ENCODE measurements at places on chromosomes 3 and 15. TPM values are rescaled to one million over a fixed set of nuclear protein-coding genes. Genes with fewer than 3 reads are reported as not detected.

The OR5H1 gene
- not detected for total RNA-seq

The MYNN gene
- 17.9 TPM for total RNA-seq

The WNT5A gene
- 14.3 TPM for total RNA-seq

The GHRL gene
- total RNA-seq, result not detected

The SEMA3G gene
- 91.2 TPM for total RNA-seq

The KBTBD13 gene
- not detected for total RNA-seq

The OR5K1 gene
- not detected for total RNA-seq

DNA sequence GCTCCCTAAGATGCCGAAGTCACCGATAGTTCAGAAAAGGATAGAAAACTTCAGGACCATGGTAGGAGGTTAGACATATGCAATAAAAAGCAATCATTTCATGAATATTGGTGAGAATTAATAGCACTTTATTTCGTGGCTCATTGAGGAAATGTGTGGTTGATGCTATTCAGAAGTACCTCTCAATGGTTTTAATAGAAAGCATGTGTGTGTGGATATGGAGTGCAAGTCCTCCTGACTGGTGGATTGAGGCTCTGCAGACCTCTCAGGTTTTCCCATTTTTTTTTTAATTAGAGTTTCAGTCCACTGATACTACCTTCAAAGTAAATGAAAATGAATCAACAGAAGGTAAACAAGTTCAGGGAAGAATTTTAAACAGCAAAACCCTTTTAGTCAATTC, 384.3 kb upstream of the RARB start:
- no peak for DNase-seq

- DNase-seq, result no peak
Measured at GRCh38 chr3:20905210-20905805, 719.3 kb upstream of the SGO1 start.

DNA sequence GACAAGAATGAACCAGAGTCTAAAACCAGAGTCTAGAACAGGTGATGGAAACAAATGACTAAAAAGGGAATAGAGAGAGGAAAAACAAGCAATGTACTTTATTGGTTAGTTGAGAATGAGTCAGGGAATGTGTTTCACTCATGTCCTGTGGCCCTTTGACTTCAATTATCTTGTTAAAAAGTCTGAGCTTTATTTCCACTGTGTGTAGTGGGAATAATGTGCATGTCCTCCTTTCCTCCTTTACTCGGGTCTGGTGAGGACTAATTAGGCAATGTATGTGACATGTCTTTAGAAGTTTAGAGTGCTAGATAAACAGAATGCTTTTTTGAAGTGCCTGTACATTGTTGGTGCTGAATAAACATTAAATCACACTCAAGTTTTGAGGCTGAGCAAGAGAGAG, 21.3 kb downstream of the LSAMP start:
- no peak for DNase-seq

- DNase-seq, result no peak
Measured at GRCh38 chr3:100103558-100104441, 10.5 kb downstream of the FILIP1L start.

DNA sequence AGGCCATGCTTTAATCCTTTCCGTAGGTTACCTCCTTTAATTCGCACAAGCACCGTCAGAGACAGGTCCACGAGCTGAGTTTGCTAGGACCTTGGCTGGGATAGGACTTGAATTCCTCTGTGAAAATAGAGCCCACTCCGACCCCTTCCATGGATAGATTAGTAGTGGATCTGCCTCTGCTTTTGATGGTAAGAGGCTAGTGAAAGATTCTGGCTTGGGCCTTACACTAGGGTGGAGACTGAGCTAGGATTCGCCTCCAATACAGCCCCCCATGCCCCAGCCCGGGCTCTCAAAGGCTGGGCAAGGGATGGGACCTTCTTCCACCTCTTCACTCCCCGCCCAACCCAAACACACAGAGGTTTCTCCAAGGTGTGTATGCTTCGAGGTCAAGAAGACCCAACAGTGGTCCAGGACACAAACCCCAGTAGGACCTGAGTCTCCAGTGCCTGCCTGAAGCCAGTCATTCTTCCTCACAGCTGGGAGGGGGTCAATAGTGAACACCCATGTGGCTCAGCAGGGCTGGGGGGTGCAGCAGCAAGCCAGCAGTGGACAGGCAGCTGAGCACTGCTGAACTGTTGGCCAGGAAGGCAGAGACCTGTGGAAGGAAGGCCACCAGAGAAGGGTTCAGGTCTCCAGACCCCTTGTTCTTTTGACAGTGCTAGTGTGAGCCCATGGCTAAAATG, 75.7 kb downstream of the SPSB4 start:
- DNase-seq, result no peak

DNA sequence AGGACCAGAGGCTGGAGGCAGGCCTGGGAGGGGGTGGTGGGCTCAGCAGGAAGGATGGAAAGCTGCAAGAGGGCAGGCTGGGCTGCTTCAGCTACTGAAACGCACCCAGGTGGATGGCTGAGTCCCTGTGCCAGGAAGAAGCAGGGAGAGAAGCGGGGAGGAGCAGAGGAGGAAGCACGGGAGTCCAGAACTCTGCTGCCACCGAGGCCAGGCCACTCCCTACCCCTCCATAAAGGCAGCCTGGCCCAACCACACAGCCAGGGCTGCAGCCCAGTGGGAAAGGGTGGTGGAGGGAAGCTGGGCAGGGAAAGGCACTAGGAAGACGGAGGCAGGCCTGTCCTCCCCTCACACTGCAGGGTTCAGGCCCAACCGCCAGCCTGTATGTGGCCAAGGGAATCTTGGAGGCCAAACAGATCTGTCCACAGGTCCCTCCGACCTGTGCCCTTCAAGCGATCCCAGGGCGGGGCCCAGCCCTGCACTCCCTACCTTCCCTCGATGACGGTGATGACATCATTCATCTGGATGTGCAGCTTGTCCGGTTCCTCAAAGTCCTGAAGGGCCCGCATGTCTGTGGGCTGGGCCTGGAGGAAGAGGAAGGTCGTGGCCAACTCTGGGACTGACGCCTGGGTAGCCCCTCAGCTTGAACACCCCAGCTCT, 30.5 kb downstream of the TNK2 start:
- no peak for DNase-seq

DNA sequence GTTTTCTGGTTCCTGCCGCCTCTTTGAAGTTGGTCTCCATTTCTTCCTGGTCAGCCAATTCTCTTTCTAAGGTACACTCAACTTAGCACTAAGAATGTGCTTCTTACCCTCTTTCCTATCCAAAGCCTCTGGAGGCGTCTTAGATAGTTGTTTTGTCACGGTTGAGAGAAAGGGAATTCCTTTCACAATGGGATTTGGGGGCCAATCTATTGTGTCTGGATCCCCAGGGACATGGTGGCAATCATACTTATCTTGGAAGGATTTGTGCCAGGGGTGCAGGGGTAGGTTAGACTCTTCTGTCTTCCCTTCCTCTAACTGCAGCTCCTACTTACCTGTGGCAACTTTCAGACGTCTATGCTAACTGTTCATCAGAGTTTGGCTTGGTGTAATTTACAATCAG, 287.1 kb downstream of the SOX2 start:
- DNase-seq, result no peak

- no peak for DNase-seq
Measured at GRCh38 chr3:39080026-39080425, 27.4 kb downstream of the GORASP1 start.

DNA sequence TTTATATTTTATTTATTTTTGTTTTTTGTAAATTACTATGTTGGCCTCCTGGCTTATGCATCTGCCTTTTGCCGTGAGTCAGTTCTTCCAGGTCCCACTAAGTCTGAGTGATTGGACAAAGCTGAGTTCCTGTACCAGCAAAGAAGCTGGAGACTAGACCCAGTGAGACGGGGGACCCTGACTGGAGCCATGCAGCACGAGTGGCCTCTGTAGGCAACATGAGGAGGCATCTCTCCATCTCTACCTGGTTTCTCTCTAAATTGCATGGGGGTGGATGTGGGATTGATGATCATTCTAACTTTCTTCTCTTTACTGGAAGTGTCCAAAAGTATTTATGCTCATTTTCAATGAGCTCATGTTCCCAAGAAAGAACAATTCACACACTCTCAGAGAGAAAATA, 155.3 kb upstream of the MRPL3 start:
- no peak for DNase-seq

DNA sequence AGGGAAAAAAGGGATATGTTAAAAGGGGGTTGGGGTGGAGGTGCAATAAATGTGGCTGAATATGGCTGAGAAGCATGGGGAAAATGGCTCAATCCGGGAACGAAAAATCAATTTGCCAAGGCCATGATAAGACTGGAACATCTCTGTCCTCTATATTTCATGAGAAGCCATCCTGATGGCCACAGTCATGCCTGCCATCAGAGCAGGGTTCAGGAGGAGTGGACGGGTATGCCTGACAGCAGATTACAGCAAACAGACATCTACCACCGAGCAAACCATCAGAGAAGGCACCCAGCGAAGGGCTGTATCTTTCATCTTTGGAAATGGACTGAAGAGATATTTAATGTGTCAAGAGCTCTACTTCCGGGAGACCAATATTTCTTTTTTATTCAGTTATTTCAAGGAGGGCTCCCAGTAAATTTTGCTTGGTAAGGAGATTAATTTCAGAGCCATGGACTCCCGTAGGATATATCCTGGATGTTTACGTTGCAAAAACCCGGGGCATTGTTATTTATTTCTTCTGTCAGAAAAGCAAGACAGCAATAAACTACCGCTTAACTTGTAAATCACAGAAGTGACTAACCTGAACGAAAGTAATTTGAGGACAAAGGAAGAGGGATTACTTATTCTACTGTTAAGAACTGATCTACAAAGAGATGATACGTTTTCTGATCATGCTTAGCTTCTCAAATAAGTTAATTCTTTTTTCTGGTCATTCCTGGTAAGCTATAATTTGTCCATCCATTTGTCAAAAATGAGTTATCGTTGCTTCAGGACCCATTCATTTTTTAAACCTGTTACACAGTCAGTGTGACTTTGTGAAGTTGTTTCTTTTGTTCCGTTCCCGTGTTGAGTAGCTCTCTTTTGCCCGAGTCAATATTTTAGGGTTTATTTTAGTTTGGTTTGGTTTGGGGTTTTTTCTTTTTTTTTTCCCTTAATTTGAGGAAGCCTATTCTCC, 80.6 kb upstream of the CHD2 start:
- no peak for DNase-seq

GRCh38 chr15:23760024-23760423, 72.9 kb upstream of the NDN start:
- DNase-seq, result no peak

DNA sequence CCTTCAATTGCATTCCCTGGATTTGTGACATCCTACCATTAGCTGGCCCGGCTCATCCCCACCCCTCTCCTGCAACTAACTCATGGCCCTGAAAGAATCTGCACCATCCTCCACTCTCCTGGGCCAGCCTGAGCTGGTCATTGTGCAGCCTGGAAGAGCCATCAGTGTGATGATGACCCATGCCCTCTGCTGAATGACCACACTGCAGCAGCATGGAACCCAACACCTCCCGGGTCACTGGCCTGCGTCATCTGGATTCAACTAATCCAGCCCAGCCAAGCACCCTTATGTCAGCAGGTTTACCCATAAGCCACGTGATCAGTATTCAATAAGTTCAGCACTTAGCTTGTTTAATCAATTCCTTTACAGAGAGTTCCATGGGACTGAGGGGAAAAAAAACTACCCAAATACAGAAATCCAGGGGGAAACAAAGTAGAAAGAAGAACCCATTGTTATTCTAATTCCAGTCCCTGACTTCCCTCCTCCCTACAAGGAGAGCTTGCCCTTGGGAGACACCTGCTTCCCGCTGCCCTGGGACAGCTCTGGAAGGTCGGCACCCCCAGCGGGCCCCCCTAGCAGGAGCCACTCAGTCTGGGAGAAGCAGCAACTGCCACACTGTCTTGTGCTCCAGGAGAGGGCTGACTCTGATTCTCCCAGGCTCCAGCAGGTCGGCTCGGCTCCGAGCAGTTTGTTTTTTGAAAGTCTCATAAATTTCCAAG, 309.1 kb upstream of the TLE3 start:
- peak; percentile 47 for DNase-seq

DNA sequence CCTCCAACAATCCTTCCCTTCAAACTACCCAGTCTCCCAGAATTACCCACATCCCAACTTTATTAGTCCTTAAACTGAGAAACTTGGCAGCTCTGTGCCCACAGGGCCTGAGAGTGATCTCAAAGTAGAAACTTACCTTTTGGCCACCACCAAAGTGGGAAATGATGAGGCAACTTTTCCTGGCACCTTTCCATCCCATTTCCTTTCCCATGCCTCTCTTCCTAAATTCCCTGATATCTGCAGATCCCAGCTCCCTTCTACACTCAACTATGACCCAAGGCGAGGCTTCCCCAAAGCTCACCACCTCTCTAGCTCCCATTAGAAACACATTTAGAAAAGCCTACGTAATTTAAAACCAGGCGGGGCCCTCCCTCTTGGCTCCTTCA, 271.9 kb downstream of the FOXP1 start:
- no peak for DNase-seq

DNA sequence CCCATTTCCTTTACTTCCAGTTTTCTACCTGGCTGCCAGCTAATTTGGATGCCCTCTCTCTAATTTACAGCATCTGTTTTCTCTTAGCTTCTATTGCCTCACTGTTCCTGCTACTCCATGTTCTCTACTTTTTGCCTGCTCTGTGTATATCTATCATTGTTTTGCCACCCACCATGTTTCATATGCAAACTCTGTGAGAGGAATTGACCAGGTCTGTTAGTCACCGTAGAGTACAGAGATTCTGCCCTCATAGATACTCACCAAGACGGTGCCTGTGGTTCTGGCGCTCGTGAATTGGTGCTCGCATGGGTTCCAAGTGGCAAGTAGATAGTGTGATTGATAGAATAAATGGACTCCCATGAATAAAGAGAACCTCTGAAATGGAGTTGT, 288.8 kb downstream of the CNTN6 start:
- DNase-seq, result no peak

DNA sequence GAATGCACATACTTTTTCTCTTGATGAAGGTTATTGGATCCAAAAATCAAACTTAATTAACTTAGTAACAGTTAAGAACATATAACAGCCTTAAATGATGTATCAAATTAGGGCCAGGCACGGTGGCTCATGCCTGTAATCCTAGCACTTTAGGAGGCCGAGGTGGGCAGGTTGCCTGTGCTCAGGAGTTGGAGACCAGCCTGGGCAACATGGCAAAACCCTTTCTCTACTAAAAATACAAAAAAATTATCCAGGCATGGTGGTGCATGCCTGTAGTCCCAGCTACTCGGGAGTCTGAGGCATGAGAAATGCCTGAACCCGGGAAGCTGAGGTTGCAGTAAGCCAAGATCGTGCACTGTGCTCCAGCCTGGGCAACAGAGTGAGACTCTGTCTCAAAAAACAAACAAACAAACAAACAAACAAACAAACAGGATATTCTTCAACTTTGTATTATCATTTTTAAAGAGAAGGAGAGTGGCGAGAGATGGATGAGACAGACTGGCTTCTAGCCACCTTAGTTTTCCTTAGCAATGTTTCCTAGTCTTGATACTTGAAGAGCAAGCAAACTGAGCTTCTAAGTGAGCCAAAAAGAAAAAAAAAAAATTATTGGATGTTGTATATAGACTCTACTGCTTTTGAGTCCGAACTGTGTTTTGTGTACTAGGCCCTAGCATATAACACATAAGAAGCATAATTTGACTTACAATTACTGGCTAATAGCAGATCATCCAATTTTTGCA, 13.8 kb downstream of the SPRED1 start:
- DNase-seq, result no peak

DNA sequence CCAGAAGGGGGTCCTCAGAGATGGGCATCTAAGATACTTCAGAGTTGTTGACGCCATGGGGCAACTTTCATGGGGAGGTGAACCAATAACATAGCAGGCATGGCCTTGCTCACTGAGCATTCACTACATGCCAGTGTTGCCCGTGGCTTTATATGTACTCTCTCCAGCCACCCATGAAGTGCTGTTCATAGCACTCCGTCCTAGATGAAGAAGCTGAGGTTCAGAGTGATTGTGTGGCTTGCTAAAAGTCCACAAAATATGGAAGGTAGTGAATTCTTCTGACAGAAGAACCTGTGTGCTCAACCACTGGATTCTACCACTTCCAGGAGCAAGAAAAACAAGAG, 9.8 kb upstream of the SEMA4B start:
- no peak for DNase-seq
